Activated CD4-positive, alpha-beta T cell treated with anti-CD3 and anti-CD28 coated beads, Interleukin-10, Interleukin-2, amounts not matched to agents 100 ng/mL and 50 ng/mL, durations not matched to agents 16 hours and 8 hours (primary cell): ENCODE measurements at places on chromosomes 2 and 18.

GRCh38 chr18:23730857-23731256 is 41.6 kb downstream of the LAMA3 start:
- no peak for DNase-seq

DNA sequence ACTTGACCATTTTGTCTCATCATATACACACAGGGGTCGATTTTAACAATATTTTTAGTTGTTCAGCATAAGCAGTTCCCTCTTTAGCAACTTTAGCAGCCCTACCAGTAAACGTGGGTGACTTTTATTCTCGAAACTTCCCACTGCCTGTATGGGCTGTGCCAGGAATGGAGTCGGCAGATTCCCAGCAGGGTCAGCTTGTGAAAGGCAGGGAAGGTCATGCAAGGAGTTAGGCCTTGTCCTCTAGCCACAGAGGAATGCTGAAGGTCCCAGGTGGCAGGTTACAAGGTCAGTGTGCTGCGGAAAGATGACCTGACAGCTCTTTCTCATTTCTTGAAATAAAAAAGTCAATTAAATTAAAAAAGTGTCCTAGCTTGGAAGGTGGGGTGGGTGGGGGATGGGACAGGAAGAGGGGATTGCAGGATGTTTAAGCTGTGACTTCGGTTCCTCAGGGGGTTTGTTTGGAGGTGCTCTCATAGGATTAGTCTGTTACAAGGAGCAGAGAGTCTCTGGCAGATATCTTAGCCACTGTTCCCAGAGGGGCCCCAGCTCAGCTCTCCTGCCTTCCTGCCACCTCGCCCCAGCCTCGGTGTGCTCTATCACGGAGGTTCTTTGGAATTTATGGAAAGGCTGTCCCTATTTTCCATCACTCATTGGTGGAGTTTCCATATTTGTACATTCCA is 21.4 kb downstream of the DRC1 start:
- DNase-seq, result no peak

DNA sequence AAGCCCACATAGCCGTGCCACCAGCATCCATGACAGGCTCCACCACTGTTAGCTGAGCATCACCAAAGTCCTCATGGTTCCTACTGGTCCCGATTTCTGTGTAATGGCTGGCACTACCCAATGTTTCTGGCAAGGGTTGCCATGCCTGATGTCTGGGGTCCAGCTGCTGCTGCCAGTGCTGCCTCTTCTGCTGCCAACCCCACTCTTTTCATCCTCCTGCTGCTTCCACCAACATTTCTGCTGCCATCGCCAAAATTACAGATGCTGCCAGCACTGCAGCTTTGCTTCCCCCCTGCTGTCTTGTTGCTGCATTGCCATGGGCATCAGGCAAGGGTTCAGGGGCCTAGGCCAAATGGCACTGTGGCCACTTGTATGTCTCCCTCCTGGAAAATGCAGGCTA is 152.9 kb downstream of the LRRTM1 start:
- no peak for DNase-seq

DNA sequence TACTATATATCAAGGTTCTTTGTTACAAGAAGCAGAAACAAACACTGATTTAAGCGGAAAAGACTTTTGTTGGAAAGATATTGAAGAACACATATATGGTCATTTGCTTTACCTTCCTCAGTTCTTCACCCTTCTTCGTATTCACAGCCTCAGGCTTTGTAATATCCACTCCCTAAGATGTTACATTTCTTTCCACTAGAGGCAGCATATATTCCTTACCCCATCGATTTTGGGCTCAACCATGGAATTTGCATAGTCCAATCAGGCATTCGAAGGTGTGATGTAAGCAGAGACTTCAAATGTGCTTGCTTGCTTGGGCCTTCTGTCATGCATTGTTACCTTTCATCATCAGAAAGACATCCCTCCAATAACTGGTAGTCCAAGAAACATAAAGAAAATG is 287.4 kb downstream of the PID1 start:
- DNase-seq, result no peak

DNA sequence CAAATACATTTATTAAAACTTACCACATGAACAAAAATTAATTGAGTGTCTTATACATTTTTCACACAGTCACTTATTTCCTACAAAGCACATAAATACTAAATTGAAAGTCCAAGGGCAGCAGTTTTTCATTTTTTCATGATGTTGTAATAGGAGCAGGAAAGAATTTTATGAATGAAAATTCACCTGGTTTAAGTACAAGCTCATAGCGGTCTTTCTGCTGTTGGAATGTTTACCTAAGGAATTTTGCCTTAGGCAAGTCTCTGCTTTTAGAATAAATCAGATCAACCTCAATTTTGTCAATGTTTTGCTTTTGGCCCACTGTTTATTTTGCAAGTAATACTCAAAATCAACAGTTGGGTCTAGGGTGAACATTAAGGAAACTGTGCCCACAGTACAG is 40.0 kb downstream of the ETAA1 start:
- no peak for DNase-seq

GRCh38 chr2:105344704-105345345 is 7.5 kb downstream of the C2orf49 start:
- DNase-seq, result no peak
